ENCODE measurements at places on chromosomes 16 and 17.
A peak's percentile ranks its signal among the peaks of the same experiment; 100 is the strongest.

DNA sequence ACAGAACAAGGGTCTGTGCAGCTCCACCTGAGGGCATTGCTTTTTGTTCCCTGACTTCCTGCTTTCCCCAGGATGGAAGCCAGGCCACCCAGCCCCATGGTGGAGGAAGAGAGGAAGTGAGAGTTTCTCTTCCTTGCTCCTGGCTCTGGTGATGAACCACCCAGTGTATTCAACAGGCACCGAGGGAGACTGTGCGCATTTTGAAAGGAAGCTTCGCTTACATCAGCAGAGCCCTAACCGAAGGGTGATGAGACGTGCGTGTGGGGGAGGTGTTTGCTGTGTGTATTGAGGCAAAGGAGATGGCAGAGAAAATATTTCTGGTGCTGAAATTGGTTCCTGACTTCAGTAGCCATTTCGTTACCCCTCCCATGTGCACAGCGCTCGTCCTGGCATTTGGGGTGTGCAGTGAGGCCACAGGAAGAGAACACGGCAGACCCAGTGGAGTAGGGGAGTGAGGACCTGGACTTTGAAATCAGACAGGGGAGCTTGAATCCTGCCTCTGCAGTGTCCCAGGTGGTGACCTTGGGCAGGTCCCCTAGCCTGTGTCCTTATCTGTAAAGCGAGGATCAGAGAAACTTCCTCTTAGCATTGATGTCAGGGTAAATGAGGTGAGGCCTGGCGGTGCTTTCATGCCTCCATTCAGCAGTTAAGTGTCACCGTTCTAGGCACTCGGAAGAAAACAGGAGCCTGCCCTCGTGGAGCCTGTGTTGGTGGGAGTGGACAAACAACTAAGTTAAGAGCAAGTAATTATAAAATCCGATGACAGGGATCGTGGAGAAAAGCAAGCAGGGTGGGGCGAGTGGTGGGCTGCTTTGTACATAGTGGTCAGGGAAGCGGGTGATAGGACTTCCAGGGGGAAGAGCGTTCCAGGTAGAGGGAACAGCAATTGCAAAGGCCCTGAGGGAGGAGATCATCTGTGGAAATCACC is 7.4 kb downstream of the CMIP start:
- DNase-seq, result peak; percentile 62

GRCh38 chr16:31473264-31473984 is 1.5 kb downstream of the TGFB1I1 start:
- DNase-seq, result no peak

GRCh38 chr17:1197781-1198490 is 18.2 kb upstream of the ABR start:
- DNase-seq, result peak; percentile 73

GRCh38 chr17:55962951-55963401 is 190.3 kb upstream of the ANKFN1 start:
- no peak for DNase-seq

DNA sequence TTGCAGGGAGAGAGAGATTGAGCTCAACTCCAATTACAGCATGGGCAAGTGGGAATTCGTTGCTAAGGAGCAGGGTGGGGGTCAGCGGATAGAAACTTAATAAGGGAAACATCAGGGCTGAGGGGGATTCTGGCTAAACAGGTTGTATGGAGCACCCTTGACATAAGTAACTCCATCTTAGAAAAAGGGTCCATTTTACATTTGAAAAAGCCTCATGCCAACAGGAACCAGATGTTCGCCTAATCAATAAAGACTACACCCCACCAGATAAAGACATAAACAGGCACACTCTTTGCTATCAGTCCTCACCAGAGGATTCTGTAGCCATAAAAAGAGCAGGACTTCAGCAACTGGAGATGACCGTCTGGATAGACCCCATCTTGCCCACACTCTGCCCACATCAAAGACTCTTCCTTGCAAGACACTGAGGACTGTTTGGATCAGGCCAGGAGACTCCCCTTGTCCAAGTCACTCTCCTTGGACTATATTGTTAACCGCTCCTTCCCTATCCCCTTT is 1.6 kb upstream of the LRRC75A start:
- no peak for DNase-seq

GRCh38 chr17:31074772-31075555 is 19.8 kb upstream of the NF1 start:
- DNase-seq, result no peak

DNA sequence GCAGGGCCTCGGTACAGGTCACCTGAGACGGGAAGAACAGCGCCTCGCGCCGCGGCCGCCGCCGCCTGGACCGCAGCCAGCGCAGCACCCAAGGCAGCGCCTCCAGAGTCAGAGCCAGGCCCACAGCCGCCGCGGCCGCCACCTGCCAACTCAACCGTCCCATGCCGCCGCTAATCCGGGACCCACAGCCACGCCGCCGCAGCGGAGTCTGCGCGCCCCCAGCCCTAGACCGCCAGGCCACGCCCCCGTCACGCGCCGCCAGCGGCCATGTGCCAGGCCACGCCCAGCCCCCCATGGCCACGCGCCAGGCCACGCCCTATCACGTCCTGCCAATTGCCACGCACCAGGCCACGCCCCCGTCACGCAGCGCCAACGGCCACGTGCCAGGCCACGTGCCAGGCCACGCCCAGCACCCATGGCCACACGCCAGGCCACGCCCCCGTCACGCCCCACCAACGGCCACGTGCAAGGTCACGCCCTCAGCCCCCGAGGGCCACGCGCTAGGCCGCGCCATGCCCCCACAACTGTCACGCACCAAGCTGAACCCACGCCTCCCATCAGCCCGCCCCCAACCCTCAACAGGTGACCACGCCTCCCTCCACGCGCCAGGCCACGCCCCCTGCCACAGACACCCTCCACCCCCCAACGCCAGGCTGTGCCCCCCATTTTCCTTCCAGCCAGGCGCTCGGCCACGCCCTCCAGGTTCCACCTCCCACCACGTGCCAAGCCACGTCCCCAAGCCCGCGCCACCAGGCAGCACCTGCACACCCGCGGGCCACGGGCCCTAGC is at the start of gene PLD6:
TSS of gene PLD6 (minus strand) at position 210 of the 789 bp plus-strand sequence. CDS start at position 163, 47 bp downstream.
- DNase-seq, result peak; percentile 93

DNA sequence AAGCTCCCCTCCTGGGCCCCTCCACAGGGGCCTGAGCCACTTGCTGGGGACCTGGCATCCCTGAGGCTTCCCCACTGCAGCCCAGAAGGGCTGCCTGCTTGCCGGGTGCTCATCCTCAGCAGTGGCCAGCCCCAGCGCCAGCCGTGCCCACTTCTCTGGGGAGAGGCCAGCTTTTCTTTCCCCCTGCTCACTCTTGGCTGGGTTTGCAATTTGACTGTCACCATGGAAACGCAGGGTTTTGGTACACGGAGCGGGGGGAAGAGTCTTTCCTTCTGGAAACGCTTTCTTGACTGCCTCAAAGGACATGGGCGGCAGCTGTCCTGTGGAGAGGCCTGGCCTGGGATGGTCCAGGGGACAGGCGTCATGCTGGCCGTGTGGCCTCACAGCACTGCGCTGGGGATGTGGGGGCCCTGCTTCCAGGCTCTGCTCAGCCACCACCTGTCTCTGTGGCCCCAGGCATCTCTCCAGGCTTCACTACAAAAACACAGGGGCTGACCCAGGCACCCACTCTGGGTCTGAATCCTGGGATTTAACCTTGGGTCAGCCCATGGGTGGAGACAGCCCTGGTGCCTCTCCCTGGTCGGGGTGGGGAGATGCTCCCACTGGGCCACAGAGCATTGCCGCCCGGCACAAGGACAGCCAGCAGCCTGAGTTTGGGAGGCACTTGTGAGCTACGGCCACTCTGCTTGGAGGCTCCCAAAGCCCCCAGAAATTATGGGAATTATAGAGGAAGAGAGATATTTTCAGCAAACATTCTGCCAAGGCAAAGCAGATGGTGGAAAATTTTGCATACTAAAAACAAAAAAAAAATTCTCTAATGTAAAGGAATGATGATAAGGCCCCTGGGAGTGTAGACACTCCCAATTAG is 45.9 kb upstream of the DOC2B start:
- DNase-seq, result no peak

GRCh38 chr16:30418350-30419181 is 11.2 kb downstream of the ZNF771 start:
- no peak for DNase-seq

DNA sequence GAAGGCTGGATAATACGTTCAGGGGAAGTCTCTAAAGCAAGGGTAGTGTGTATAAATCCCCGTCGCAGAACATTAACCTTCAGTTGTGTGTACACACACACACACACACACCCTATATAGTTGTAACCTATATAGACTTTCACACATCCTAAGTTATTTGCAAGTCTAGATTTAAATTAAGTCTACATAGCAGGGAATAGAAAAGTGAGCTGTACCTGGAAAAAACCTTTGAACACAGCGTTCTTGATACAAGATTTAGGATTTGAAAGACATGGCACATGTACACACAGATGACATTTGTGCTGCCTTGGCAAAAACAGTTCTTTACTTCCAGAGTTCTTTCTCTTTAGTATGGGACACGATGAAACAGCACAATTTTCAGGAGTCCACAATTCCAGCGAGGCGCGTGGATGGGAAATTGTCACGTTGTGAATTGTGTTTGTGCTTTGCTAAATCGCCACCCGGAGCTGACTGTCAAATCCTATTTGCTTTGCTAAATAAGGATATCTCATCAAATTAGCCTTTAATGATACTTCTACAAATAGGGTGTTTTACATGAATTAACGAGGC is 233.9 kb downstream of the MRTFB start:
- no peak for DNase-seq

DNA sequence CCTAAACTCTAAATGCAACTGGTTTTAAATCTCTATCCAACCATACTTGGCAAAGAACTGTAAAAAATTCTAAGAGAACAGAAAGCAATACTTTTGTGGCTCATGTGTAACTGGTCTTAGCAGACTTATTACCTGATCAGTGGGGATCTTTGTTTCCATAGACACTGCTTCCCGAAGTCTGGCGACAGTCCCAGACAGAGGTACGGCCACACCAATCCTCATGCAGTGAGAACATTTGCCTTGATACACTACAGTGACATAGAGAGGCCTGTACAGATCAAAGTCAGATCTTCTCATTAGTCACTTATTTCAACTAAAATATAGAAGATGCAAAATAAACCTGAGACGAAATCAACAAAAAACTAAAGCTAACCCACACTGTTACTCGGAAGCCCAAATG is 43.9 kb downstream of the USP31 start:
- no peak for DNase-seq

- DNase-seq, result no peak
Measured at GRCh38 chr16:59991171-59991570, 1257.1 kb upstream of the GOT2 start.

GRCh38 chr16:73965591-73965990 is 331.0 kb upstream of the PSMD7 start:
- DNase-seq, result no peak

- DNase-seq, result no peak
Measured at GRCh38 chr17:76830987-76831715, 37.1 kb upstream of the MGAT5B start.

DNA sequence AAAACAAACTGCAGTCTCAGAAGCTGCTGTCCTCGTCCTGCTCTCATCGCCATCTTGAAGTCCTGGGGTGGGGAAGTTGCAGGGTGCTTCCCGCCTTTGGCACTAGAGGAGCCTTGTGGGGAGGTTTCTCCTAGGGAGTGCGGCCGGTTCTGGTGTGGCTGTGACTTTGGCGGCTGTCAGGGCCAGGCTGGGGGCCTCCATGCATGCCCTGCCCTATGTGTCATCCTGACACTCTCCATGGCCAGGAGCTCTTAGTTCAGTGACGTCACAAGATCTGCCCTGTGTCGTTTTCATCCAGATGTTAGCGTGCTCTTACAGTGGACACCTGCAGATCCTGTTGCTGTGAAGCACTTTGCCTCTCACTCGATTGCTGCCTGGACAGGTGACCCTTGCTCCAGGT is 49.6 kb downstream of the PLD6 start:
- no peak for DNase-seq

GRCh38 chr17:30005709-30006320 is 64.4 kb downstream of the EFCAB5 start:
- no peak for DNase-seq

- no peak for DNase-seq
Measured at GRCh38 chr17:81338274-81339190, 43.4 kb upstream of the SLC38A10 start.

- DNase-seq, result no peak
Measured at GRCh38 chr16:65702707-65703402, 581.0 kb upstream of the CDH11 start.

DNA sequence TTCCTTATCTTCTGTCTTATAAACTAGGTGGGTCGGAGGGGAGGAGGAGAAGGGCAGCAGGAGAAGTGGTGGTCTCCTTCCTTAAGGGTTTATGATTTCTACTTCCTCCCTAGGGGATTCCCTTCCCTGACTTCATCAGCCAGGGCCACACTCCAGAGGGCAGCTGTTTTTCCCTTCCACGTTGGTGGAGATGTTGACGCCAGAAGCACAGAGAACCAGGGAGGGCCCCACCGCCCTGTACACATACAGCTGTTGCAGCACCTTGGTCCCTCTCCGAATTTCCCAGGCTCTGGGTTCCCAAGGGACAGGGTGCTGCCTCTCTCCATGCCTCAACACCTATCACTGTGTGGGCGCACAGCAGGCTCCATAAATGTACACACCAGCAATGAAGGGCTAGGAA is 5.6 kb upstream of the SLC6A4 start:
- no peak for DNase-seq

- DNase-seq, result no peak
Measured at GRCh38 chr17:79320331-79320730, 245.7 kb downstream of the ENGASE start.

- DNase-seq, result peak; percentile 91
Measured at GRCh38 chr16:89657442-89658220, at the start of the genes CHMP1A and SPATA33. CHMP1A (minus strand) TSS chr16:89657708; CDS start chr16:89657588, 120 bp downstream. SPATA33 (plus strand) TSS chr16:89657836; CDS start chr16:89657912, 76 bp downstream.

DNA sequence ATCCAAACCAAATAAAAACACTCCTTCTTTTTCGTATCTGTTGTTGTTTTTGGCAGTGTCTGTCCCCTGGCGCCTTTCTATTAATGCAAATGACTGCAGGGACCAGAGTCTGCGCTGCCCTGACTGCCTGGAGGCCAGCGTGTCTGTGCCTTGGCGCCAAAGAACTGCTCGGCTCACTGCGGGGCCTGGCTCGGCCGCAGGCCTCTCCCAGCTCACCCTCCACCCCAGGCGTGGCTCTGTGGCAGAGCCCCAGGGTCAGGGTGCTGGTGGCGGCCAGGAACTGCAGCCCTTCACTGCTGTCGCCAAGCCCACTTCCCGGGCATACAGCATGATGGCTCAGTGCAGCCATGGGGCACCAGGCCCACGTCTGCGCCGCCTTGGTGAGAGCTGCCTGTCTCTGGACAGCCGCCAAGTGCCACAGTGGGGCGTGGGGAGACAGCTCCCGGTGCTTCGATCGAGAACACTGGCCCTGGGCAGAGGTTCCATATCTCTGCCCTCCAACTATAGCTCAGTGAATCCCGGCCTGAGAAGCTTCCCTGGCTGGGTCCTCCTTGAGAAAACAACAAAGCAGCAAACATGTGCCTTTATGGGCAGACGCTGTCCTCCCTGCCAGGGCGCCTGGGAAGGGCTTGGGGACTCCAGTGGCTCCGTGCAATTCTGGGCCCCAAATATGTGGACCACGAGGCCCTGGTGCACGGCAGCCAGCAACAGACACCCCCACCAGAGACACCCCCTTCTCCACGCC is 11.1 kb downstream of the CANT1 start:
- DNase-seq, result no peak

Measured in CD4-positive, alpha-beta T cell treated with Interleukin-1 beta for 1 hour (primary cell).